Naive thymus-derived CD4-positive, alpha-beta T cell (primary cell): ENCODE measurements at places on chromosomes 12 and 14.

DNA sequence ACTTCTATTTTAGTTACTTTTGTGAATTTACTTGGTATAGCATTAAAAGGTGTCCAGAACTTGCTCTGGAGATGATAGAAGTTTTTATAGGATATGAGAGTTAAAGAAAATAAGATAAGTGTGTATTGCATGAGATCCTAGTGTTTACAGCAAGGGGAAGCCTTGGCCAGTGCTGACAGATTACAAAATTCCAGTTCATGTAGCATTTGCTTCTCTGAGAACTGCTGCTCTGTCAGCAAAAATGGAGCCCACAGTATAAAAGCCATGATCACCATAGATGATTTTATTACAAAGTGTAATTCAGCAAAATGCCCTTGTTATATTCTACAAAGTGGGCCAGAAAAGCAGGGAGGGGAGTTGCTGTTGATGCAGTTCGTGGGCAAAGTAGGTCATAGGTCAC is 40.0 kb upstream of the ATF1 start:
- DNase-seq: no peak

DNA sequence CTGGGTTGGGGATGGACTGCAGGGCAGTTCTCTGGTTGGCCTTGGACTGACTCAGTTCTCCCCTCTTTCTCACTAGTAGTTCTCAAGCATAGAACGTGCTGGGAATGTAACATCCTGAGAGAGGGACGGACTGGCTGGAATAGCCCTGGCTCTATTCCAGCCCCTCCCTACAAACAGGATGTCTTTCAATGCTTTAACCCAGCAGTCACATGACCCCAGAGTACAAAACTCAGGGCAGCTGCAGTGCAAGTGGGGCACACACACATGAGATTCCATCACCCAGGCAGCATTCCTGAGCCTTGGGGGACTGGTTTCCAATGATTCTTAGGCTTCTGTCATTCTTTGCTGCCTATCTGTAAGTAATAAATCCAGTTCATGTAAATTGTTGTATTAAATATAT is 1.6 kb upstream of the ACOT6 start:
- no peak for DNase-seq

DNA sequence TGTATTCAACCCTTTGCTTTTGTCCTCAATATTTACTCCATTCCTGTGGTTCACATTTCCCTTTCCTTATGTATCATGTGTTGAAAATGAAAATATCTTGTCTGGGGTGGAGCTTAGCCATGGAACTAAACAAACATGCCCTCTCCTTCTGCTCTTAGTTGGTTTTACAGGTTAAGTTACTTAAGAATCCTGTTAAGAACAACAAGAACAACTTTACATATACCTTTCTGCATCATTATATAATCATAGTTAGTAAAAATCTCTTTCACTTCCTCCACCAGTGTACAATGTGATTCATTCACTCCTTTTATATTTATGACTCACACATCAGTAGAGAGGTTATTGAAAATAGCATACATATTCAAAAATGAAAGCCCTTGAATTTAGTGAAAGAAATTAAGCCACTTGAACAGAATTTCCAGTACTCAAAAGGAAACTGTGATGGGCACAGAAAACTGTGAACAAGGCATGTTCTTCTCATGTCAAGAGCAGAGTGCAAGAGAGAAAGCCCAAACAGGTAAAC is 307.7 kb downstream of the CCDC91 start:
- no peak for DNase-seq

DNA sequence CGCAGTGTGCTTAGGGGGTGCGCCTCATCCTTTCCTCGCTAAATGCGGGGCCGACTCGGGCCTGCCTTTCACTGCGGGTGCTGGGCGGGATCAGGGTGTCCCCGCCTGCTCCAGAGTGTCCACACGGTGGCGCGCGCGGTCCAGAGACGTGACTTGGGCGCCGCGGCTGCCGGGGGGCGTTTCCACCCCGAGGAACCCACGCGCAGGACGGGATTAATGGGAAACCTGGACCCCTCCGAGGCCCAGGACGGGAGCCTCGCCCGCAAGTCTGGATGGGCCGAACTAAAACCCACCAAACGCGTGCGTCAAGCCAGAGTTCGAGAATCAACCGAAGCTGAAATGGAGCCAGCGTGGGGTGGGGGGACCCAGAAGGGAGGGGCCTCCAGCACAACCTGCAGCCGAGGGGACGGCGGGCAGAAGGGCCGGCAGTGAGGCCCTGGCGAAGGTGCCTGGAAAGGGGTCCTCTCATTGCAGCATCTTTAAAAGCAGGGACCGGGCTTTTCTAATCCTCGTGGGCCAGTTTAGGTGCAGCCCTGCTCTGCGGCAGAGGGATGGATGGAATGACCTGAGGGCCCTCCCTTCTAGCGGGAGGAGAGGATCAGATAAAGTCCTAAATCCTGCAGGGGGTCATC is 93.3 kb downstream of the NINJ2 start:
- DNase-seq: peak; percentile 90

DNA sequence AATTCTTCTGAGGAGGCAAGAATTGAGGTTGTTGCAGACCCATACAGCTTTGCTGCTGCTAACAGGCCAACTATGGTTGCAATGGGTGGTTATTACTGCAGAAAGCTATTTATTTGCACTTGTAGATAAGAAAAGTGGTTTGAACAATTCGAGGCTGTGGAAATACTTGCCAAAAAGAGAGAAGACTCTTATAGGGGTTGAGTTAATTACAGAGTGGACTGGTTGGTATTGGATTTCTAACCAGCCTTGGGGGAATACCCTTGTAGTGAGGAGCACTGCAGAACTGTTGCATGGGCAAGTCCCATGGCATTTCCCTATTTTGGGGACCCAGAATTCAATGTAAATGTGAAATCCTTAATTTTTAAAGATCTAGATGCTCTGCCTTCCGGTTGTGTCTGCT is 120.5 kb downstream of the KCNMB4 start:
- DNase-seq: no peak

GRCh38 chr14:53626761-53627160 is 329.9 kb downstream of the BMP4 start:
- no peak for DNase-seq

DNA sequence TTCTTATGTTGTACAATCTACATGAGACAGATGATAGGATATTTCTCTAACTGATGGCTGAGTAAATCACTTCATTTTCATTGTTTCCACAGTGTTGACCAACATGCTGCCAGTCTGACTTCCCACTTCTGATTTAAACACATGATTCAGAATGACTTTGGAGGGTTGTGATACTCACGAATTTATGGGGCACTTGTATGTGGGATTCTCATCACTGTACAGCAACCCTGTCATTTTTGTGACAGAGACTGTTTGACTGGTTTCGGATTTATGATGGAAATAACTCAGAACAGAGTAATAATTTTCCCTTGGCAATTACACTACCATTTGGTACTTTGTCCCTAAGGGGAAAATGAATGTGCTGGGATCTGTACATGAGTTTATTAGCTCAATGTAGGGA is 333.8 kb downstream of the TRHDE start:
- no peak for DNase-seq

DNA sequence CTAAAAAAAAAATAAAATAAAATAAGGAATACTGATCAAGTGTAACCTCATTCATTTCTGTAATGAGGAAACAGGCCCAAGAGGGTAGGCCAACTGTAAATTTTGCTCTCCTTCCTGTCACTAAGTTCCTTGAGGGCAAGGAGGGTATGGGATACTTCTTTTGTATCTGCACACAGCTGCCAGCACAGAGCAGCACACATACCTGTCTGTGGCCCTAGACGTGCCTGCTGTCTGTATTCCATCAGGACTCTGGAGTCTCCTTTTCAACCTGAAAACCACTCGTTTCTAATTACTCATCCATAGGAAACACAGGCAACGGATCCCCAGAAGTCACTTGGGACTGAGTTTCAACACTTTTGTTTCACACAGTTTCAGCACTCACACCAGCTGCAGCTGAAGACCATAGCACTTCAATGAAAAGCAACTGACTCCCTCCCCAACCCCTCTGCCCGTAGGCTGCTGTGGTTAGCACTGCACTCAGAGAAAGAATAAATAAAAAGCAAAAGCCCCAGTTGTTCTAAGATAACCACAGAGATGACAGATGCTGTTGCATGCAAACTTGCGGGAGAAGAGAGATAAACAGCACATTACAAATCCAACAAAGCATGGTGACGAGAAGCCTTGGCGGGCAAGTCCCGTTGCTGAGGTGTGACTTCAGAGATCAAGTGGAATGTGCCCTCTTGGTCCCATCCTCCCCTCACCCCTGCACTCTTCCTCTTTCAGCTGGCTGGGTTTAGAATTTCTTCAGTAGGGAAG is 24.9 kb downstream of the CRACR2A start:
- DNase-seq: peak; percentile 61

GRCh38 chr14:56797569-56798446 is 12.5 kb downstream of the OTX2 start:
- no peak for DNase-seq

GRCh38 chr14:69342928-69343525 is 55.1 kb downstream of the ERH start:
- DNase-seq: no peak

GRCh38 chr12:109921982-109922381 is 21.9 kb downstream of the TCHP start:
- no peak for DNase-seq

DNA sequence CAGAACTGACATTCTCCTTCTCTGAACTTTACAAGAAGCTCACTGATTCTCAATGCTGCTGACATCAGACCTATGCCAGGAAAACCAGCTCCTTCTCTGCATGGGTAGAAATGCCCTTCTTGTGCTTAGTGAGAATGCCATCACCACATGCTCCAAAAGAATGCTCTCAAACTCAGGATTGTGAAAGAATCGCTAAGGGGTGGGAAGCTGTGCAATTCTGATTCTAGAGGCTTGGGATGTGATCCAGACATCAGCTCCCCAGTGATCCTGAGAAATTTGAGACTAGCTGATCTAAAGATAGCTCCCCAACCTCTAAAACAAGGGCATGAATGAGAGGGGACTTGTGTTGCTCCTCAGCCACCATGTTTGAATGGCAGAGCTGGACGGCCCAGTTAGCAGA is 113.2 kb downstream of the DPF3 start:
- DNase-seq: no peak

- no peak for DNase-seq
These were observed 85.1 kb upstream of the ARHGAP5 start for GRCh38 chr14:31992011-31992447.

DNA sequence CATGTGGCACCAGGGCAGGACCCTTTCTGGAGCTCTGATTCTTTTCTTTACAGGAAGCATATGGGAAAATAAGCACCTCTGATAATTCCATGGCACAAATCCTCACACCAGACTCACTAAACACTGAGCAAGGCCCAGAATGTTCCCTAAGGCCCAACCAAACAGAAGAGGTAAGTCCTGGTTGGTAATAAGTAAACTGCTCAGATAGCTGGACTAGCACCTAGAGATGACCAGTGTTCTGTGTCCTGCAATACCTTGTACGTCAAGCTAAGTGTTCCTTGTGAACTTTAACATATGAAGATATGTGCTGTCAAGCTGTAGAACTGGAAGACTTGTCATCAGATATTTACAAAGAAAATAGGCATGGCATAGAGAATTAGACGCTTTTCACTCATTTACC is 186.7 kb downstream of the ESR2 start:
- DNase-seq: no peak

DNA sequence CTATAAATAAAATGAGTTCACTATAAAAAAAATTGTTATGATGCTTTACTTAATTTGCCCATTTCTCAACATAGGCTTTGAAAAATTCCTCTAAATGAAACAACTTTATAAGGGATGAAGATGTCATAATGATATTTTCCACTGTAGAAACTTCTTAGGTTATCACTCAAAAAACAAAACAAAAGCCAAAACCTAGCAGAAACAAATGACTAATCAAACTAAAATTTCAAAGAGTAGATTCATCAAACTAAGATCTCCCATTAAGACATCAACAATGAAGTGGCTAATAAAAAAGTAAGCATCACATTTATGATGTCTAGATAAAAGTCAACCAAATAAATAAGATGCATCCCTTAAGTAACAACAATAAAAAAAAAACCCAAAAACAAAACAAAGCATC is 36.9 kb upstream of the TTC7B start:
- no peak for DNase-seq

- DNase-seq: no peak
These were observed 159.5 kb downstream of the KIF26A start for GRCh38 chr14:104297721-104298401.

GRCh38 chr12:113479590-113480335 is 8.1 kb upstream of the LHX5 start:
- no peak for DNase-seq

DNA sequence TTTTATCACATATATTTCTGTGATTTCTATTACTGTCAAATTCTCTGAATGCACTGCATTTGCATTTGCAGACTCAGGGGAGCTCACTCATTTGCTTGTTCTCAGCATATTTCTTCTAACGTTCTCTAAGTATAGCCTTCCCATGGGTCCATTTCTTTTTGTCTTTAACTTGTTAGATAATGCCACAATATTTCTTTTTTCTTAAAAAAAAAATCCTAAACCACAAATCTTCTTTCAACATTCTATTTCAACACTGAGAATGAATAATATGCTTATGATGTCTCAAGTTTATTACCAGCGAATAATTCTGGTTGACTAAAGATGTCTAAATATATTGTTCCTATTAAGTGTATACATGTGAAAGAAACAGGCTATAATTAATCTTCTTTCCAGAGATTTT is 200.2 kb downstream of the ANO6 start:
- DNase-seq: no peak

DNA sequence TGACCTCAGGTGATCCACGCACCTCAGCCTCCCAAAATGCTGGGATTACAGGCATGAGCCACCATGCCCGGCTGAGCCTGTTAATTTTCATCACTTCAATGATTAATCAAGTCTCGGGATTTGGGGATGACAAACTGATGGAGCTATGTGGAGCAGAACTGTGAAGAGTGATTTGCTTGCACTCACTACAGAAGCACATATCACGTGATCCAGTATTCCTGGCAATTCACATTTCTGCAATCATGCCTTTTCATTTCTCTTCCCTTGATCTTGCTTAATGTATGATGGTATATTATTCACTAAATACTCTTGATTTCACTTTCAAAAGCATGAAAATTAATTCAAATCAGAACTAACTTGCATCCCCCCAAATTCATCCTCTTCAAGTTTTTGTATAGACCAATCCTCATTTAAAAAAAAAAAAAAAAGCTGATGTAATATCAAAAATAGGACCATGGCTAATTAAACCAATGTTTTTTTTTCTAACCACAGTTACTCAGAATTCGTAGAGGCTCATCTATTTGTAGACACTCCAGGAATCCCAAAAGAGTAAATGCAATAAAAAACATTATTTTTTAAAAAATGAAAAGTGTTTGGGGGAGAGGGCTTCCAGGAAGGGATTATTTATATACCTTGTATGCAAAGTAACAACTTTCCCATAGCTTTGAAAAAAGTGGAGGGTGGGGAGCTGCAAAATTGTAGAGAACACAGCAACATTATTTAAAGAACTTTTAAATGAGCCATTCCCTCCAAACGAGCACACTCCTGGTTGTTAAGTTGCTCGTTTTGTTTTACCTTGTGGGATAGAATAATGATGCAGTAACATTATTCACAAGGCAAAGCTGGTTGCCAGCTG is 7.0 kb upstream of the ATXN2 start:
- no peak for DNase-seq

DNA sequence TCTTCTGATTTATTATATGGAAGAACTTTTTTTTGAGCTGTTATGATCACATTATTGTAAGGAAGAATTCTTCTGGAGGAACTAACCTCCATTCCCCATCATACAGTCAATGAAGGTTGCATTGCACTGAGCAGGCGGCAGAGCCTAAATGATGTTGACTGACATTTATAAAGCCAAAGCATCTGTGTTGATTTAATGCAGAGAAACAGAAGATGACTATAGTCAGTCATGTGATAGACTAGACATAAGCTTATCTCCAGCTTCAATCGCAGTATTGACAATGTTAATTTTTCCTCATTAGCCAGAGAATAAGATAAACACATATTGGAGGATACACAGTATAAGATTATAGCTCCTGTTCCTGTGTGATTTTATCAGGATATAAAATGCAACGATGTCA is 82.0 kb downstream of the PRICKLE1 start:
- no peak for DNase-seq
